ENCODE measurements at places on chromosomes 12 and 14.

DNA sequence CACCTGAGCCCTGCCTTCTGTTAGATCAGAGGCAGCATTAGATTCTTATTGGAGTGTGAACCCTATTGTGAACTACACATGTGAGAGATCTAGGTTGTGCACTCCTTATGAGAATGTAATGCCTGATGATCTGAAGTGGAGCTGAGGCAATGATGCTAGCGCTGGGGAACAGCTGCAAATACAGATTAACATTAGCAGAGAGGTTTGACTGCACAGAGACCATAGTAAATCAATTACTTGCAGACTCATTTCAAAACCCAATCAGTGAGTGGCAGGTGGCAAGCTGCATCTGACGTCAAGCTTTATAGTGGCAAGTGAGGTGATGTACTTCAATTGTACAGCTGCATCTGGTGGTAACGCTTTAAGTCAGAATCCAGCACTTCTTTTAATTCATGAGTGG, 141.6 kb downstream of the GPHN start:
- ATAC-seq = peak; percentile 58

GRCh38 chr12:120640861-120641833, 721 bp downstream of the CABP1 start:
- peak; percentile 75 for ATAC-seq

- no peak for ATAC-seq
Measured at GRCh38 chr12:114903083-114903691, 219.2 kb upstream of the TBX3 start.

GRCh38 chr14:50399251-50400032, 2.8 kb upstream of the CDKL1 start:
- ATAC-seq = no peak

DNA sequence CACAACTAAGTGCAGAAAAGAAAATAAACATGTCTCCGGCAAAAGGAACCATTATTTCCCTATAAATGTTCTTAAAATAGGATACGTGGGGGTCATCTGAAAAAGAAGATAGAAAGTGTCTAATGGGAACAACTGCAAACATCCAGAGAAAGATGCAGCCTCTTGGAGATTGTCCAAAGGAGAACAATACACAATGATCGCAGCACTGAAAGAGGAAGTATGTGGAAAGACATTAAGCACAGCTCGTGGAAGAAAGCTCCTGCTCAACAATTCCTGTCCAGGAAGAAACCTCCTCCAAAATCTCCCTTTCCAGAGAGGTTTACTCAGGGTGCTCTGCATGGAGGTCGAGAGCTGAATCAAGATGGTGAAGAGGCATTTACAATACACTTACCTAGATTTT, 2.5 kb upstream of the LALBA start:
- no peak for ATAC-seq

GRCh38 chr14:78904094-78904493, 733.9 kb downstream of the NRXN3 start:
- no peak for ATAC-seq

DNA sequence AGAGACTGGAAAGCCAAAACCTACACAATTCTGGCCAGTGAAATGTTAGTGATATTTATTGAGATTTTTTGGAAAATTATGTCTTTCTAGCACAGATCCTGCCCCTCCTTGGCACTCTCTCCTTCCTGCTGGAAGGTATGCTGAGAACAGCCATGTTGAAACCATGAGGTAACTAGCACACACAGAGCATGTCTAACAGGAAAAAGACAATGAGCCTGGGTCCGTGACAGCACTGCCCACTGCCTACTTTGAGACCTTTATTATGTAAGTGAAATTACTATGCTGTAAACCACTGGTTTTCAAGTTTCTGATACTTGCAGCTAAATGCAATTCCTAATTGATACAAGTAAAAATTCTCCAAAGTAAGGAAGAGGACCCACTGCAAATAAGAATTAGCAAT, 81.6 kb upstream of the SINHCAF start:
- no peak for ATAC-seq

- ATAC-seq = no peak
Measured at GRCh38 chr12:26768611-26769603, 64.1 kb downstream of the ITPR2 start.

DNA sequence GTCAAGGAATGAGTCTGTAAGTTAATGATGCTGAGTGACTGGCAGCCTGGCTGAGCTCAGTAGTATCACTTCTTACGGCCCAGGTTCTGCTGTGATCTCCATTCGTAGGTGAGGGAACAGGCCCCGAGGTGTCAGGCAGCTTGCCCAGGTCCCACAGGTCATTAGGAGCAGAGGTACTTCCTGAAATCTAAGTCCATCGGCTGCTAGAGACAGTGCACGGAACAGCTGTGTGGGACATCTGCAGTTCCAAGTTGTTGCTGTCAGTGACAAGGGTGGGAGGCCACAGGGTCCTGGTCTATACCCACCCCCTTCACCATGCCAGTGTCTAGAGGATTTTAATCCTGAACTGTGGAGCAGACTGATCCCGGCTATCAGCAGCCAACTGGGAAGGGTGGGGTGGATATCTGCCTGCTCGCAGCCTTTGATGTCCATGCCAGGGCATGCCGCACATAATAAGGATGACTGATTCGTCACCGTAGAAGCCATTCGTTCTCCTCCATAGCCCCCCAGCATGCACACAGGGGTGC, 82.3 kb upstream of the RIN3 start:
- ATAC-seq = no peak

DNA sequence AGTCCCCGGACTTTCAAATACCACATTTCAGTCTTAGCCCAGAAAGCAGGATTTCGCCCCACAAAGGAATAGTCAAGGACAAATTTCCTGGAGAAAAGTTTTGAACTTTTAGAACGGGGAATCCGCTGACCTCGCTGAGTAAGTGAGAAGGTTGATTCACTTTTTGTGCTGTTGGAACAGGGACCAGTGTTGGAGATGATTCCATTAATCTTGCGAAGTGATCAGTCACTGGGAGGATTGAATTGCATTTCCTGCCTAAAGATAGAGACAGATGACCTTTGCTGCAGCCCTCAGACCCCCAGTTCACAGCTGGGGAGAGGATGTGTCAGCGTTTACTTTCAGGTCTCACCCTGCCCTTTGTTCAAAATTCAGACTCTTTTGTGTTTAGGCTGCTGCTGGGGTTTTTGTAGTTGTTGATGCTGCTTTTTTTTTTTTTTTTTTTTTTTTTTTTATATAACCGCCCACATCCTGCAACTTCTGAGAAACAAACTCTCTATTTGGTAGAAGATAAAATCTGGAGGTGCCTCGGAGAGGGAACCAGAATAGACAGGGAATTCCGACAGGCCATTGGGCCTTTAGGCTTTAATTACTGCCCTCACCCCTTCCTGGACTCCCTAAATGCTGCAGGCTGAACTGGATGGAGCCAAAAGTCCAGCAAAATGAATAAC, 9.8 kb upstream of the KDM2B start:
- ATAC-seq = peak; percentile 92

DNA sequence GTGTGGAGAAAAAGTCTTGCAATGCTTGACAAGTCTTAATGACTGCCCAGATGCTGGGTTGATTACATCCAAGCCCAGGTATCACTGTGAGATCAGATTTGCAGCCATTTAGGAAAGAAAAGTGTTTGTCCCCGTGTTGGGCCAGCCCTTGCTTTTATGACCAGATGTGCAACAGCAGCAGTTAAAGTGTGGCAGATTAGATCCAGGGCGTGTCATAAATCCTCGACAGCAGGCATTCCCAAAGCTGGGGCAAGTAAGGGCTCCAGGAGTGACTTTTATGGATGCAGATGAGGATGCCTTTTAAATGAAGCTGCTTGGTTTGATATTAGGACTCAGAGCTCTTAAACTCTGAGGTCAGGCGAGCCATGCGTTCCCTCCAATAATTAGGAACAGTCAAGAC, 1.7 kb downstream of the SMOC1 start:
- no peak for ATAC-seq

Data from stimulated activated memory B cell treated with anti-CD40 and anti-IgM and Interleukin-4, amounts not matched to agents 10 μg/mL and 1 μg/mL and 100 μg/mL, for 72 hours (primary cell).